ENCODE measurements at places on chromosomes 5 and 9.
A peak's percentile ranks its signal among the peaks of the same experiment; 100 is the strongest.

GRCh38 chr9:109264877-109265587 is 55.8 kb downstream of the EPB41L4B start:
- DNase-seq: peak; percentile 49

- DNase-seq: no peak
Observed at GRCh38 chr5:81899123-81899522, 72.7 kb upstream of the ATG10 start.

DNA sequence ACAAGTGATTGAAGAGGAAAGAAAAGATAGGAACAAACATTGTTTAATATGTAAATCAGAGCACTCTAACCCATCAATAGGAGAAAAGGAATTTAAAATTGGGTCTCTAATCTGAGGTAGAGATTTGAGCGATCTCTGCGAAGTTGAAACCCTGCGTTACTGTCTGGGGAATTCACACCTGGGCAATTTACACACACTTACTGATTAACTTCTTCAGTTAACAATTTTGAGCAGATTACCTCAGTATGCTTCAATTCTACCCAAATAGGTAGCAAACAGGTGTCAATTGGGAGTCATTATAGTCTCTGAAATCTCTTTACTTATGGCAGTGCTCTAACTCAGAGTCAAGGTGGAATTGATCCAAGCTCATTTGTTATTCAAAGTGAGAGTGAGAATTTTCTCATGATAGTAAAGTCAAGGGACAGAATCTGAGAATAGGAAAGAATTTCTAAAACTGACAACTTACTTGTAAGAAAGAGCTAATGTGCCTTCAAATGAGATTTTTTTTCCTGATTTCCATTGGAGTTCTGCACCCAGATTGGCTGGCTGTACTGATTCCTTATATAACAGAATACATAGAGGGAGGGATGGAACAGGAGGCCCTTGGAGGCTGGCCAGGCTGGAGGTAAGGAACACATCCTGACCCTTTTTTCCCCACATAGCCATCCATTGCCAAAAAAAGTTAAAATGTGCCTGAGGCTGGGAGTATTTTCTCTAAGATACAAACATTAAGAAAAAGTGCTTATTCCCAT is 27.1 kb upstream of the IFNA14 start:
- no peak for DNase-seq

DNA sequence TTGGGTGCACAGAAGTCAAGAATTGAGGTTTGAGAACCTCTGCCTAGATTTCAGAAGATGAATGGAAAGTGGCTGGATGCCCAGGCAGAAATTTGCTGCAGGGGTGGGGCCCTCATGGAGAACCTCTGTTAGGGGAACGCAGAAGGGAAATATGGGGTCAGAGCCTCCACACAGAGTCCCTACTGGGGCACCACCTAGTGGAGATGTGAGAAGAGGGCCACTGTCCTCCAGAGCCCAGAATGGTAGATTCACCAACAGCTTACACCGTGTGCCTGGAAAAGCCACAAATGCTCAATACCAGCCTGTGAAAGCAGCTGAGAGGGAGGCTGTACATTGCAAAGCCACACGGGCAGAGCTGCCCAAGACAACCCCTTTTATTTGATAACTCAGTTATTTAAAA is 383.5 kb downstream of the TLE4 start:
- DNase-seq: no peak

DNA sequence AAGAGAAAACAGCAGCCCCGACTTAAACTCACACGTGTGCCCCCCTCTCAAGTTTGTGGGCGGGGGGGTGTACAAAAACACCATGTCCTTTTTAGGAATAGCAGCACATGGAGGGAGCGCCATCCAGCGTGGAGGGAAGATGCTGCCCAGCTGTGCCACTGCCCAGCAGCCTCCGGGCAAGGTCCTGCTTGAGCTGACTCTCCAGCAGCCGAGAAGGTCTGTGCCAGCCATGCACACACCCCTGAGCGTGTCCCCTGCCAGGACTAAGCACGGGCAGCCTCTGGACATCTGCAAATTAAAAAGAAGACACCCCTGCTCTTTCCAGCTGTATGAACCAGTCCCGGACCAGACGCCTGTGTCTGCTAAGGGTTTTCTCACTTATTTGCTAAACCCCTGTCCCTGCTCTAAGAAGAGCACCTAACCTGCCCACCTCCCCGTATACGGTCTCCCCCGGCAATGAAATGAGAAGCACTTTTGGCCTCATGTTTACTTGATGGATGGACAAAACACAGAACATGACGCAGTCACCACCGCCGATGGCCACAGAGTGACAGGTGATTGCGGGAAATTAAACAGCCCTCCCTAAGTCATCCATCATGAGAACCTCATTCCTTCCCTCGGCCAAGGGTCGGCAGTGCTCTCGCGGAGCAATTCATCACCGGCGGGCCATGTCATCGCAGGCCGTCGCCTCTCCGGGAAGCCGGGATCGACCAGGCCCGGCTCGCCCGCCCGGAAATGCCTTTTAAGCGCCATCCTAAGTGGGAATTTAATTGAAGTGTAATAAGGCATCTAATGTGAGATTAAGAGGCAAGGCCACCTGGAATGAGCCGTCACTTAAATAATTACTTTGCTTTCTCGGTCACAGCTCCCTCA is 96.9 kb downstream of the OLFM1 start:
- DNase-seq: no peak

DNA sequence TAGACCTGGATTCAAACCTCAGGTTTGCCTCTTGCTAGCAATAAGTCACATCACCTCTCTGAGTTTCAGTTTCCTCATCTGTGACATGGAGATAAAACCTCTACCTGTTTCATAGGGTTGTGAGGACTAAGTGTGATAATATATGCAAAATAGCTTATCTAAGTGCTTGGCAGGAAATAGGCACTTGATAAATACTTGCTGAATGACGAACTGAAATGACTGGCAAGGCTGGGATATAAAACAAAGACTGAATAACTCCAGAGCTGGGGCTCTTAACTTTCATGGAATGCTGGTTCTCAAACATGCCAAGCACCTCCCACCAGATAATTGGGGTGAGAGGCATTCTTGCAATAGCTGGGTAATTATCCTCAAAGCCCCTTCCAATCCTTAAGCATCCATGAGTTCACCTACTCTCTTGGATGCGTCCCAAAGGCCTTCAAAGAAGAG is 87.6 kb downstream of the ADRB2 start:
- no peak for DNase-seq

DNA sequence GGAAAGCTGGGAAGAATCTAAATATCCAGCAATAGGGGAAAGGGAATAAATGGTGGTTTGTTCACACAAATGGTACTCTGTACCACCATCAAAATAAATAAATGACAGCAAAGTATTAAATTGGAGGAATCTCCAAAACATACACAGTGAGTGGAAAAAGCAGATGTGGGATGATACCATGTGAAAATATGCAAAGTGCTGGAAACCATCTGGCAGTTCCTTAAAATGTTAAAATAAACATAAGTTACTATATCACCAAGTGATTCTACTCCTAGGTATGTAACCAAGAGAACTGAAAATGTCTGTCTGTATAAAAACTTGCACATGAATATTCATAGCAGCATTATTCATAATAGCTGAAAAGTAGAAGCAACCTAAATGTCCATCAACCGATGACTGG is 41.9 kb upstream of the TEX48 start:
- DNase-seq: no peak

DNA sequence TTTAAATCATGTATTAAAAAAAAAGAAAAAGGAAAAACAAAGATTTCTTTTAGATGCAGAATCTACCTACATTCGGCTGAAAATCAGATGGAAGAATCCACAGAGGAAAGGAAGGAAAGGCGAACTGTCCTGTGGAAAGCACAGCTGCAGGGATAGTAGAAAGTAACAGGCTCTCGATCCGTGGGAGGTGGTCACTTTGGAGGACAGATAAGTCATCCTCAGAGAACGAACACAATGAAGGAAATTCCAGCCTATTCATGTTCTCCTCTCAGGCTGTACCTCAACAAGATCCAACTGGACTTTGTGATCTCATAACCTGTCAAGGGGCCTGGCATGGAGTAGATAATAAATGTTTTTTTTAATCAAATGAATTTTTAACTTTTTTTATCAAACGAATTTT is 72.8 kb downstream of the NR6A1 start:
- DNase-seq: no peak

GRCh38 chr5:125057912-125058826 is 311.7 kb upstream of the ZNF608 start:
- peak; percentile 6 for DNase-seq

DNA sequence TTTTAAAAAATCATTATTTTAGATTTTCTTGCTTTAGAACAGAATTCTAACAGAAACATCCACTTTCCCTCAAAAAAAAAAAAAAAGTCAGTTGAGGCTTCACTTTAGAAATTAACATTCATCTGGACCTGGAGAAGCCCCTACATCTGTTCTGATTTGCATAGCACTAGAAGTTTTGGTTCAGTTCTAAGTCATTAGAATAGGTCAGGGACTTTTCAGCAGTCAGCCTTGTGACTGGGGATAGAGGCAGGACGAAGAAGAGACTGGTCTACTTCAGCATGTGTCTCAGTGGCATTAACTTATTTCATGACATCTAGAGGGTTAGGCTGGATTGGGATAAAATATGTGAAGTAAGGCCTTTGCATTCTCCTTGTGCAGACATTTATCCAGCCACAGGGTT is 215.8 kb upstream of the DAB2 start:
- DNase-seq: no peak

- DNase-seq: no peak
Observed at GRCh38 chr9:100640447-100641050, 62.7 kb downstream of the CAVIN4 start.

GRCh38 chr9:109499631-109500410 is 1.7 kb upstream of the PTPN3 start:
- no peak for DNase-seq

DNA sequence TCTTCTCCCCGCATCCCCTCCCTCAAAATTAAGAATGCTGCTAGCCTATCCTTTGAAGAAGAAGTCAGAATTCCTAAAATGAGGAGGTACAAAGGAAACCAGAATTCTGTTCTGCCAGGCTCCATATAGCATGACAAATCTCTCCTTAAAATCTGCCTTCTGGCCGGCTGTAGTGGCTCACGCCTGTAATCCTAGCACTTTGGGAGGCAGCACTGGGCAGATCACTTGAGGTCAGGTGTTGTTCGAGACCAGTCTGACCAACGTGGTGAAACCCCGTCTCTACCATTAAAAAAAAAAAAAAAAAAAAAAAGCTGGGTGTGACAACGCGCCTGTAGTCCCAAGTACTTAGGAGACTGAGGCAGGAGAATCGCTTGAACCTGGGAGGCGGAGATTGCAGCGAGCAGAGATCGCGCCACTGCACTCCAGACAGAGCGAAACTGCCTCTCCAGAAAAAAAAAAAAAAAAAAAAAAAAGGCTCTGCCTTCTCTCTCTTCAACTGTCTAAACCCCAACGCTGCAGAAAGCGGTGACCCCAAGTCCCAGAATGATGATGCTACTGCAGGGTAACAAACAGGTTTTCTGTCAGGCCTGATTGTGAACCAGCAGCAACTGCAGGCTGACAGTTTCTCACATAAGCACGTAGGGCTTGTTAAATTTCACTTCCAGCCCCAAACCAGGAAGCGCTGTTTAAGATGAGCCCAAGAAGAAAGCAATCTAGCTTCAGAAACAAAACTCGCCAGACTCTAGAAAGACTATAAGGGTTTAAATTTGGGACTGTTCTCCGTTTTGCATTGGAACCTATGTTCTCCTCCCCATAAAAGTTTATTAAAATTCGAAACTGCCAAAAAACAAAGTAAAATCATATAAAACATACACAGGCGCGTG is 963 bp upstream of the CAST start:
- DNase-seq: no peak

GRCh38 chr5:14741131-14741530 is 76.6 kb downstream of the OTULIN start:
- peak; percentile 86 for DNase-seq

- no peak for DNase-seq
Observed at GRCh38 chr9:136674786-136675349, 12.2 kb downstream of the EGFL7 start.

DNA sequence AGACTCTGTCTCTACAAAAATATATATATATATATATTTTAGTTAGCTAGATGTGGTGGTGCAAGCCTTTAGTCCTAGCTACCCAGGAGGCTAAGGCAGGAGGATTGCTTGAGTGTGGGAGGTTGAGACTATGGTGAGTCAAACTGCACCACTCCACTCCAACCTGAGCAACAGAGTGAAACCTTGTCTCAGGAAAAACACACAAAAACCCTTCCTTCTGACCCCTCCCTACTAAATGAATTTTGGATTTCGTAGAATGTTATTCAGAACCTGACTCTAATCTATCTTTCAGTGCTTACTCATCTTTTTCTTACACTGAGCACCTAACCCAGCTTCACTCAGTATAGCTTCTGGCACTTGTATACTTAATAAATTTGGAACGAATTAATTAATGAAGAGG is 35.2 kb upstream of the IL7R start:
- DNase-seq: no peak

DNA sequence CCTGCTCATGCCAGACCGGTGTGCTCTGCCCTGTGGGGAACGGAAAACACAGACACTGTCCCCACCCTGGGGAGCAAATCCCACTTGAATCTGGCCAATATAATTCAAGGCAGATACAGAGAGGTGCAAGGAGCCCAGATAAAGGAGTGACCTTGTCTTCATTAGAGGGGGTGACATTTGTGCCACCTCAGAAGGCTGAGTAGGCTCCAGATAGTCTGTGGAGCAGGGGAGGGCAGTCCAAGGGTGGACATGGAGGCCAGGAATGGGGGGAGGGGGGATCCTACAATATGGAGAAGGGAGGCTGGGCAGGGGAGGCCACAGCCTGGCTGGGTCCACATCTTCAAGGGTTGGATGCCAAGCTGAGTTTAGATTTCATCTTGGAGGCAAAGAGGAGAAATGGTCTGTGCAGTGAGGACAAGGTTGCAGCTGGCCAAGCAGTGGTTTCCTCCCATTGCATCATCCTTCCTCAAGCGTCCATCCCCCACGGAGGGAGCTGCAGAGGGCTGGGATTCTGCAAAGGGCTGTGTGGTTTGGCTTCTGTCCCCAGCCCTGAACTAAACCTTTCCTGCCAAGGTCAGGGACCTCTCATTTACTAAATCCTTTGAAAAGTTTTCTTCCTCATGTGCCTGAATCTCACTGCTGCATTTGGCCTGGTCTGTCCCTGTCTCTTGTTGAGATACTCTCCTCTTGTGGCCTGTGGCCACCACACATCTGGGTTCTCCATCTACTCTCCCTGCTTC is 60.1 kb downstream of the GALNT12 start:
- no peak for DNase-seq

DNA sequence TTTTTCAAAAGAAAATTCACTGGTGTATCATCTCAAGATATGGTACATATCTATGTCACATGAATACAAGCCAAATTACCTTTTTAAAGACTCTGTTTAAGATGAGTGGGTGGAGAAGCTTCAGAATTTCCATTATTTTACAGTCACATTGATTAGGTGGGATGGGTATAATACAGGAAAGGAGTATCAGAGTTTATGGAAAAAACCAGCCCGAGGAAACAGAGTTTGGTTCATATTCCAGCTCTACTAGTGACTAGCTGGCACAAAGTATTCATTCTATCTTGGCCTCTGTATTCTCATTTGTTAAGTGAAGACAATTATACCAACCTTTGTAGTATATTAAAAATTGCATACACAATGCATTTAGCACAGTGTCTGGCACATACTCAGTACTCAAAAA is 46.5 kb upstream of the CDK5RAP2 start:
- DNase-seq: no peak

- no peak for DNase-seq
Observed at GRCh38 chr9:129089246-129089645, 8.3 kb downstream of the DOLPP1 start.

GRCh38 chr5:124806373-124807077 is 60.1 kb upstream of the ZNF608 start:
- peak; percentile 21 for DNase-seq

GRCh38 chr5:179376701-179377420 is 31.6 kb upstream of the ADAMTS2 start:
- DNase-seq: no peak

- no peak for DNase-seq
Observed at GRCh38 chr5:72883850-72884249, 67.4 kb downstream of the TNPO1 start.

- DNase-seq: no peak
Observed at GRCh38 chr9:118984607-118985006, 384.6 kb downstream of the BRINP1 start.
